ENCODE measurements at places on chromosomes 11 and 22. TPM values are rescaled to one million over a fixed set of nuclear protein-coding genes. Genes with fewer than 3 reads are reported as not detected.

DNA sequence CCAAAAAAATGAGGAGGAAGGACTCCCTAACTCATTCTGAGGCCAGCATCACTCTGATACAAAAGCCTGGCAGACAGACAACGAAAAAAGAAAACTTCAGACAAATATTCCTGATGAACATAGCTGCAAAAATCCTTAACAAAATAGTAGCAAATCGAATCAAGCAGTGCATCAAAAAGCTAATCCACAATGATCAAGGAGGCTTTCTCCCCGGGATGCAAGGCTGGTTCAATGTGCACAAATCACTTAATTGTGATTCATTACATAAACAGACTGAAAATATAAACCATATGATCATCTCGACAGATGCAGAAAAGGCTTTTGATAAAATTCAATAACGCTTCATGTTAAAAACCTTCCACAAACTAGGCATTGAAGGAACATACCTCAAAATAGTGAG lies 16.4 kb downstream of the MTMR2 start:
- no peak for DNase-seq

The SHANK3 gene
- 6.0 TPM for total RNA-seq

GRCh38 chr22:28620244-28620922 lies 59.3 kb downstream of the TTC28 start:
- no peak for DNase-seq

The USH1C gene
- total RNA-seq: 0.75 TPM

DNA sequence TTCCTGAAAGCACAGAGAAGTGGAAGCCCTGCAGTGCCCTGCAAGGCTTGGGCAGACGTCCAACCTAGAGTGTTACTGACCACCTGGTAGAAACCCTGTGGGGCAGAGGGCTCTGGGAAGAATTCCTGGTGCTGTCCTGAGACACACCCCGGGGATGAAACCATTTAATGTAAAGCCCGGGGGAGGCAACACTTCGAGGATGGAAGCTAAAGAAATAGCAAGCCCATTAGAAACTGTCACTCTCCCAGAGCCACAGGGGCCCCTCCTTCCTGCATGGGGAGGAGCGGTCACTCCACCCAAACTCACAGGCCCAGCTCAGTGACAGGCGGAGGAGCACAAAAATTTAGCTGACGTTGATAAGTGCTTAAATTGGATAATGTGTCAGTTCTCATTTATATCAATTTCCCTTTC lies 57.6 kb downstream of the NRXN2 start:
- DNase-seq: no peak

The KDM4D gene
- total RNA-seq: 2.7 TPM

DNA sequence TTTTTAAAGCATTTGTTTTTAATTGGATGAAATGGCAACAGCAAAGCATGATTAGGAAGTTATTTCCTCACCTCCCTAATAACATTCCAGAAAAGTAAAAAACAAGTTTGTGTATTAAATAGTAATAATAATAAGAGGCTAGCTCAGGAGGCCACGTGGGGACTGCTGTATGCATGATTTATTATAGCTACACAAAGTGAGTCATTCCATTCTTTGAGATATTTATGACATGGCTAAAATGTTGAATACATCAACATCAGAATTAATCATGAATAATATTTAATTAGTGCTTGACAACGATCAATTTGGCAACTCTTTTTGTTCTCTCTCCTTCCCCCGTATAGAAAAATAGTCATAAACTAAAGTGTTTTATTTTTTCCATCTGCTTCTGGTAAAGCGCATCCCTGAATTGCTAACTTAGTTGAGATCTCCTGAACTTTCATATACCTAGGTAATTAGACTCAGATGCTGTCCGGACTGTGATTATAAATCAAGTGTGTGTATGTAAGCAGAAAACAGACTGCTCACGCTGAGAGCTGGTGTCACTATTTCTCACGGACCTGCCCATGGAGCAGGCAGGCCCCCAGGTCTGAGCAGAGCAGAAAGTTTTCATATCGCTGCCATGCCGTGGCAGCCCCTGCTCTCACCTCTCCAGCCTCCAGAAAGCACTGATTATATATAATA lies 125.7 kb downstream of the WT1 start:
- no peak for DNase-seq

DNA sequence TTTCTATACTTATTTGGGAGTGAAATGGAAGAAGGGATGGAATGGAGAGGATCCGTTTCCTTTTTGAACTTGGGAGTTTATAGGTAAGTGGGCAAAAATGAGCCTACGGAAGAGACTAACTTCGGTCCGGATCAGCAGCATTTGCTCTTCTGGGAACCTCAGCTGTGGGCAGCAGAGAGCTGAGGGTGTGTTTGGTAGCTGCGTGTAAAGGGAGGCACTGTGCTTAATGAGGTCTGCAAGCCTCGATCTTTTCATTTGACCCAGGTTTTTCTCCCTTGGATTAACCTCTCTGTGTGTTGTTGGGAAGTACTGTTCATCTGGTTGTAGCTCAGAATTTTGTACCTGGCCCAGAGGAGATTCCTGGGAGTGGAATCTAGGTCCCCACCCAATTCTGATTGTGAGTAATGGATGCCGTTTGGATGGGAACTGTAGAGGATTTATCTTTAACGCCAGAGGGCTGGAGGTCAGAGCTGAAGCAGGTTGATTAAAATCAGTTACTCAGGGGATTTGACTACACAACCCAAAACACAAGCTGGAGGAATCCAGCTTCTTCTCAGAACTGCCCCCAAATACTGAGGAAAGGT lies 201.6 kb upstream of the SORL1-AS1 start:
- DNase-seq: no peak

The CASP1 gene
- 0.33 TPM for total RNA-seq

- no peak for DNase-seq
Observed at GRCh38 chr11:70421123-70421522, 22.8 kb downstream of the CTTN start.

DNA sequence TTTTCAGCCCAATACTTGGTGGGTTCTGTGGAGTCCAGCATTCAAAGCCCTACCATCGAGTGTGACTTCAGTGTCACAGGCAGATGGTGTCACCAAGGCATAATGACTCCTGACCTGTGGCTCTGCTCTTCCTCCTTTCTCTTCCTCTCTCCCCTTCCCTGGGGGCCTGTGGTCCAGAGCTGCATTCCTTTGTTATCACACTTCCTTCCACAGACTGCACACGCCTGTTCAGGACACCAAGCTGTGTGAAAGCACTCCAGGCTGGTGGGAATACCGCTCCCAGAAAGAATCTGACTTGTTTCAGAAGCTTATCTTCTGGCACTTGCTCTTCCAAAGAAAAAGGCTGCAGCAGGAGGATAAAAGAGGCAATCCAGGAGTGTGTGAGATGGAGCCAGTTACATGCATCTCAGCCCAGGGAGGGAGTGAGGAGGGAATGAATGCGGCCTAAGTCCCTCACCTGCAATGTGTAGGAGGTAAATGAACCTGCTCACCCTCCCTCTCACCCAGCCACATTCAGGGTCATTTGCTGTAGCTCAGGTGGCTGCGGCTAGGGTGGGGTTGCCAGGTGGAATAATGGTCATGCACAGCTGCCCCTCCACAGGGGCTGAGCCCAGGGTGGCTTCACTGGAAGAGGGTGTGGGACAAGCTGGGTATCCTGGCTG lies 79.3 kb downstream of the ADAMTS15 start:
- no peak for DNase-seq

- DNase-seq: no peak
Observed at GRCh38 chr11:104005234-104005855, 31.1 kb upstream of the DDI1 start.

The C11orf91 gene
- total RNA-seq: not detected

- DNase-seq: no peak
Observed at GRCh38 chr11:70647188-70648166, 249.1 kb downstream of the CTTN start.

DNA sequence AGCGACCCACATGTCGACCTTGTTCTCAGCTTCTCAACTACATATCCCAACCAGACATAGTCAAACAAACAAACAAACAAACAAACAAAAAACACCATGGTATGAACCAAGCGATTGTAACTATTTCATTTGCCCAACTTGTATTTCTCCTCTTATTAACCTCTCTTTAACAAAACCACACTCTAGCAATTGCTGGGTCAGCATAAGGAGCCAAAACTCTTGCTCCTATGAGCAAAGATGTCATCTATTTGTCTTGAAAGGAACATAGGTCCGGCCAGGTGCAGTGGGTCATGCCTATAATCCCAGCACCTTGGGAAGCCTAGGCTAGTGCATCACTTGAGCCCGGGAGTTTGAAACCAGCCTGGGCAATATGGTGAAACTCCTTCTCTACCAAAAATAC lies 145.6 kb downstream of the WT1 start:
- DNase-seq: no peak

- DNase-seq: no peak
Observed at GRCh38 chr11:35335226-35335625, 84.1 kb downstream of the SLC1A2 start.

The PANX2 gene
- total RNA-seq: 1.1 TPM

- no peak for DNase-seq
Observed at GRCh38 chr11:61902313-61902712, 11.0 kb upstream of the FADS3 start.

- no peak for DNase-seq
Observed at GRCh38 chr11:33885338-33886005, 6.4 kb downstream of the LMO2 start.

The NUDT22 gene
- 50.7 TPM for total RNA-seq

GRCh38 chr11:4164884-4165590 lies 70.4 kb downstream of the RRM1 start:
- no peak for DNase-seq

DNA sequence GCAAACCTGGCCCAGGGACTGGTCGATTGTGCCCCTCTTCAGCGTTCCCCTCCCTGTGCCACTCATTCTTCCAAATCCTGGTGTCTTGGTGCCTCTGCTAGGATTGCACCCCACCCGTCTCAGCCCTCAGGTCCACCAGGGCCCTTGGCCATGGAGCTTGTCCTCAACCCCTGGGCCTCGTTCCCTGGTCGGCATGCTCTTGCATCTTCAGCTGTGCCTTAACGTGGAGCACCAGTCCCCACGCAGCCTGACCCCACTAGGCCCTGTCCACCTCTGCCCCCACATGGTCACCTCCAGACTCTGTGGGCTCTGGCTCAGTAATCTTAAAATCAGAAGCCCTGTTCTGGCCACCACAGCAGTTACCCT lies 61.1 kb downstream of the OSBP2 start:
- no peak for DNase-seq

GRCh38 chr11:115643549-115644270 lies 139.5 kb upstream of the CADM1 start:
- DNase-seq: no peak

The KDELR3 gene
- total RNA-seq: 17.0 TPM

All from kidney epithelial cell (primary cell).